Mucosa of gallbladder (tissue), 1 donor: ENCODE measurements at places on chromosomes 1 and 21. TPM values are rescaled to one million over a fixed set of nuclear protein-coding genes. Genes with fewer than 3 reads are reported as not detected.

DNA sequence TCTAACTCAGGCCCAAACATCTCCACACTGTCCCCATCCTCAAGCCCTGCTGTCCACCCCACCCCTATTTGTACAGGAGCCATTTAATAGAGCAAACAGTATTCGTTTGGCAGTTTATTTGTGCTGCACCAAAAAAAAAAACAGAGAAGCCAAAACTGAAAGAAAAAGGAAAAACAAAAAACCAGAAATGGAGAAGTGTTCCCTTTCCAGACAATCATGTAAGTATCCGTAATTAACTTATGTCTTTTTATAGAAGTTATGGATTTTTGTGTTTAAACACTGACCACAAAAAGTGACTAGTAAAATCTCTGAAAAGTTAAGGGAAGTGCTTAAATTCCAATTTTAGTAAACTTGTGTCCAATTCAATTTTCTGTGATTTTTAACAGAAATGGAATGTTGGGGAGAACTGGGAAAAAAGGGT, 40.4 kb upstream of the ZBTB18 start:
- no peak for DNase-seq

The S100A7A gene
- total RNA-seq, result not detected

GRCh38 chr1:58443986-58444868, 102.3 kb downstream of the OMA1 start:
- no peak for DNase-seq

GRCh38 chr1:113542221-113542701, 151.9 kb downstream of the MAGI3 start:
- DNase-seq, result no peak

The MCOLN2 gene
- total RNA-seq, result 1.8 TPM

DNA sequence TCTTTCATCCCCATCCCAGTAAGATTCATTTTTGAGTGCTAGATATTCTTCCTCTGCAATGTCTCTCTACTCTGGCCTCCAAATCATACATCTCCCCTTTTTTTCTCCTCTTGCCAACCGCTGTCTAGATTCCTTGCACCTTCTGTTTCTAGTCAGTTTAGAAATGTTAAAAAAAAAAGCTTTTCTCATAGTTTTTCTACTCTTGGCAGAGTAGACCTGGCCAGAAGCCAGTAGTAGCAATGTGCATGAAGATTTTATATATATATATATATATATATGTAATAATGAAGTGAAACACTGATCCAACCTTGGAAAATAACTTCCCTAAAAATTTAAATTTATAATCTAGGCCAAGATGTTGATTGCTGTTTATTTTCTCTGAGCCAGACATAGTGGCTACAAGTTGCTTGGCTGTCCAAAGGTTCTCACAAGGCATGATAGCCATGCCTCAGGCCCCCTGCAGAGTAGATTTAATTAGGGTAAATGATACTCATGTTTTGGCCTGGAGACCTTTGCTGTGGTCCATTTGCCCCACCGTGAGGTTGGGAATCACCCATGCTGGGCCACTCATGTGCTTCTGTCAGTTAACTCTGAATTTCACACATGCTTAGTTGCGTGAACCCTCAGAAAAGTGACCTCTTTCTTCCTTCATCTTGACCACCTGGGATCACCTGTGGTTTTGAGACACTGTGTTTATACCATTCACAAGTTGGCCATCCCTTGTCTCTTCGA, 103.4 kb upstream of the KCNE2 start:
- no peak for DNase-seq

DNA sequence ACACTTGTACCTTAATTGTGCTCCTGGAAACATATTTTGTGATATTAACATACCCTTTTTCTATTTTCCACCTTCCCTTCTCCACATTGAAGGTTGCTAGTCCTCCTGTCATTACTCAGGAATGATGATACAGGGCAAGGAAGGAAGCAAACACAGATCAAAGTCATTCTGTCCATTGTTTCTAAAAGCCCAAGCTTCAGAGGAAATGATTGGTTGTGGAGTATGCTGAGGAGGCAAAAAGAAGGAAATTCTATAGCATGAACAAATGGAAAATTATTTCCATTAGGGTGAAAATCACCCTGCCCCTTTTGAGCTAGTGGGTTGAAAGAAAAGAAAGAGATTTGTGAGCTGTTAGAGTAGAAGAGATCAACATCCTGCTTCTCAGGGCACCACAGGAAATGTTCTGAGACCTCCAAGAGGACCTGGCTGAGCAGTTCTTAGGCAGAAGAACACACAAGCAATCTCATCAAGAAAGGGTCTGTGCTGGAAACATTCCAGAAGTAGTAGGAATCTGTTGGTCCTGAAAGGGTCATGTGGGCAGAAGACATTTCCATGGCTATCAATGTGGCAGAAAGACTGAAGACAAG, 29.0 kb upstream of the PRRX1 start:
- DNase-seq, result no peak
